ENCODE measurements at places on chromosomes 2 and 18.

GRCh38 chr2:127843677-127844076 lies 14.3 kb downstream of the POLR2D start:
- no peak for DNase-seq

DNA sequence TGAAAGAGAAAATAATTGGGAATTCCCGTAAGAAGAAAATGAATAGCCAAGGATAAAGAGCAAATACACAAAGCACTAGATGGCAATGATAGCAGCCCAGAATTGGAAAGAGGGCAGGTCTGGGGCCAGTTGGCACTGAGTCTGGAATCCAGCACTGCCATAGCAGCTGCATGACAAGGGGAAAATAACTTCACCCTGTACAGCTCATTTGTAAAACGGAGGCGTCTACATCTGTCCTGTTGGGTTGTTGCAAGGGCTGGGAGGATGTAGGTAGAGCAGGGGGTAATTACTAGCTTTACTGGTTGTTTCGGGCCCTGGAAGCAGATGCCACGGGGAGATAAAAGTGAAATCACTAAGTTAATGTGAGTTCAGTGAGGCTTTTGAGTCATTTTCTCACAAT lies 110.0 kb upstream of the RASGRP3 start:
- no peak for DNase-seq

GRCh38 chr2:227000123-227000522 lies 163.9 kb downstream of the COL4A4 start:
- no peak for DNase-seq

- no peak for DNase-seq
Measured at GRCh38 chr2:152335726-152336118, 748 bp downstream of the FMNL2 start.

DNA sequence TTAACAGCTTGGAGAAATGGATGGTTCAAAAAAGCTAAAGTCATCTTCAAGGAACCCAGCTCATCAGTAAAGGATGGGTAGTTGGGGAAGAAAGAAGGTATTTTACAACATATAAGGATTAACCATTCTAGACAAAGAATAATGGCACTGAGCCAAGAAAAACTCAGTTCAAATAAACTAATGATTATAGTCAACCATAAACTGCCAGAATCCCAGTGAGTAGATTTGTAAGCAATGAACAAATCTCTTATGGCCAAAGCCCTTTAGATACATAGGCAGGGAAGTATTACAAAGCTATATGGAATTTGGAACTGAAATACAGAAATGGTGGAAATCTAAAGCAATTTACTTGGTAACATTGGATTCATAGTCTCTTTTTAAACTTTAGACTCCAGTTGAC lies 92.4 kb upstream of the ZFP36L2 start:
- DNase-seq = no peak

- no peak for DNase-seq
Measured at GRCh38 chr2:43950383-43951008, 45.3 kb downstream of the LRPPRC start.

GRCh38 chr2:225993430-225993829 lies 593.9 kb downstream of the NYAP2 start:
- no peak for DNase-seq

DNA sequence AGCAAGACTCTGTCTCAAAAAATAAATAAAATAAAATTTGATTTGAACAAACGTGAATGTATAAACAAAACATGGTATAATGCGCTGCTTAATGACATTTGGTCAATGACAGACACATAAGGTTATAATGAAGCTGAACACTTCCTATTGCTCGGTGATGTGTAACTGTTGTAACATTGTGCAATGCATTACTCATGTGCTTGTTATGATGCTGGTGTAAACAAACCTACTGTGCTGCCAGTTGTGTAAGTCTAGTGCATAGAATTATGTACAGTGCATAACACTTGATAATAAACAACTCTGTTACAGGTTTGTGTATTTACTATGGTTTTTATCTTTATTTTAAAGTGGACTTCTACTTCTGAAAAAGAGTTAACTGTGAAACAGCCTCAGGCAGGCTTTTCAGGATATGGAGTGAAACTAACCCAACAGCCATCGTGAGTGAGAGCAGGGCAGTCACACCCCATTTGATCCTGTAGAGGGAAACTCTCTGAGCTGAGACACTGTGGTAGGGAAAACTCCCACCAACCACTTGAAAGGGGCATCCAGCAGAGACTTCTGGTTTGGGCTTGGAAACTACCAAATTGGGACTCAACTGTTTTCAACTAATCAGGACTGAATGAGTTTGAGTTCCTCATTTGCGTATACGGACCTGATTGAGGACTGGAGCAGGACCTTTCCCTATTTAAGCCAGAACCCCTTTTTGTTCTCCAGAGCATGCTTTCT lies 8.7 kb upstream of the RPRD1A start:
- DNase-seq = no peak

DNA sequence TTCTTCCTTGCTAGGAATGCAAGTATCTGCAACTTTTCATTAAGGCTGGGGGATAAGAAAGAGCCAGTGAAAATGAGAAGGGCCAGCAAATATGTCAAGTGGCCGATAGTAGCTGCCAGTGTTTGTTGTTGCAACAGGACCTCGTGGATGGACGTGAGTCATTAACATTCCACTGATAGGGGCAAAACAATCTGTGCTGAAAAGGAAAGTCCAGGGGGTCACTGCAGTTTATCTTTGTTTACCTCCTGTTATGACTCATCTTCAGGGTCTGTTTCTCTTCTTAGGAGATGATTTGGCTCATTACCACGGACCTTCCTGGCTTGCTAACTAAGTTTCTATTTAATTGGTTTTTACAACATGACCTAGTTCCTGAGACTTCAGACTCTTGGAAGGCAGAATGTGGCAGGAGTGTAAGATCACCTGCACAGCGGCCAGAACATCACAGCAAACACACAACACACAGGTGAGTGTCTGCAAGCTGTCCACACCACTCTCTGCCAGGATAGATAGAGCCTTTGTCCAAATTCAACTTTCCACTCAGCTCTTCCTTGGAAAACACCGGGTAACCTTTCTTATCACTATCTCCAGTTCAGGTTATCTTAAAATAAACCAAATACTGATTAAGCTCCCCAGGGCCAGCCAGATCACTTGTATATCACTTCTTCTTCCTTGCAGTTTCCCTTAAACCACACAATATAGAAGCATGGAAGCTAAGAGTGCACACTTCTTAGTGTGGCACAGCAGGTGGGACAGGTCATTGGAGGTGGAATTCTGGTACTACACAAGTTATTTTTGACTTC lies 157.5 kb upstream of the LMAN1 start:
- DNase-seq = no peak

DNA sequence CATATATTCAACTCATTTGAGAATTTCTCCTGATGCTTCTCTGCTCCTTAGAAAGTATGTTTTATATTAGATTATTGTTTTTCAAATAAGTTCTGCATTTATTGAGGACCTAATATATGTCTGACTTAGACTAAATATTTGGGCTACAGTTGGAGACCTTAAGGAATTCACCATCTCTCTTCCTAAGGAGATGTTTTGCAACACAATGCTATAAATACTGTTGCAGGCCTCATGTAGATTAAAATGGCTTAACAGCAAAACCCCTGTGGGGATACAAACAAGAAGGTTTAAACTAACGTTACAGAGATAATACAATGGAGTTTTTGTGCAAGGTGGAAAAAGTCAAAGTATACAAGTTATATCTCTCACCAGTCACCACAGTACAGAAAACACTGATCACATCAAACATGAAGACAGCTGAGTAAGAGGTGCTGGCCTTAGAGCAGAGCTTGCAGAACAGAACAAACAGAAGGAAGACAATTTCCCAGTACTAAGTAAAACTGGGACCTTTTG lies 20.1 kb upstream of the BMPR2 start:
- DNase-seq = no peak

GRCh38 chr2:169775765-169776164 lies 22.9 kb upstream of the SSB start:
- no peak for DNase-seq

Measured in activated naive CD8-positive, alpha-beta T cell treated with anti-CD3 and anti-CD28 coated beads, Interleukin-2, amount 50 U/mL, for 16 hours (primary cell).